Prostate gland (tissue), 2 donors: ENCODE measurements at places on chromosomes 16 and 17.

- DNase-seq = no peak
These were observed 194.1 kb upstream of the GSE1 start for GRCh38 chr16:85418978-85419491.

GRCh38 chr16:74592847-74593246, 14.1 kb downstream of the GLG1 start:
- no peak for DNase-seq

DNA sequence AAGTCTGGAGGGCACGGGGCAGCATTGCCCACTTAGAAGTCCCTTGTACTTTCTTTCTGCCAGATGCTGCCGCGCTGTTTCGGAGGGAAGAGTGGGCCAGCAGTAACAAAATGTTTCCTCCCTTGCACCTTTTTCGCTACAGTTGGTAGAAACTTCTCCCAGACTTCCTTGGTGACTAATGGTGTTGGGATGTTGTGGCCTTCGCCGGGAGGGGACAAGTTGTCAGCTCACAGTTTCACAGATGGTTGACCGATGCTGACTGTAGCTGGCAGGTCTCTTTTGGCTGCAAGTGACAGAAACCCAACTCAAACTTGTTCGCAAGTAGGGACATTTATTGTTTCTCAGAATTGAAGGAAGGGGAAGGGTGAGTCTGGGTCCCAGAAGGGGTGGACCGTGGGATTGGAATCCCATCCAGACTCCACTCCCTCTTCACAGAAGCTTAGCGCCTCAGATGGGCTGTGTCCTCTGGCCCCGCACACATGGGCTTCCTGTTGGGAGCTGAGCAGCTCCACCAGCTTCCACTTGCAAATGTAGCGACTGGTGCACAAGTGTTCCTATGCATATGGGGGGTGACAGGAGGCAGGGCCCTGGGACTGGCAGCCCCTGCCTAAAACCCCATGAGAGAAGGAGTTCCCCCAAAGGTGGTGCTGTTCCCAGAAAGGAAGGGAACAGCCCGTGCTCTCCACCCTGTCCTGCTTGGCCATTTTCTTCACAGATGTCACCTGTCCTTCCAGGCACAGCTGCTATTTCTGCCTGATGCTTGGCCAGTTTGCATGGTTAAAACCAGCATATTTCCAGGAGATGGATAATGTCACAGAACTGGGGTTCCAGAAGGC, 30.9 kb upstream of the RPRML start:
- no peak for DNase-seq

DNA sequence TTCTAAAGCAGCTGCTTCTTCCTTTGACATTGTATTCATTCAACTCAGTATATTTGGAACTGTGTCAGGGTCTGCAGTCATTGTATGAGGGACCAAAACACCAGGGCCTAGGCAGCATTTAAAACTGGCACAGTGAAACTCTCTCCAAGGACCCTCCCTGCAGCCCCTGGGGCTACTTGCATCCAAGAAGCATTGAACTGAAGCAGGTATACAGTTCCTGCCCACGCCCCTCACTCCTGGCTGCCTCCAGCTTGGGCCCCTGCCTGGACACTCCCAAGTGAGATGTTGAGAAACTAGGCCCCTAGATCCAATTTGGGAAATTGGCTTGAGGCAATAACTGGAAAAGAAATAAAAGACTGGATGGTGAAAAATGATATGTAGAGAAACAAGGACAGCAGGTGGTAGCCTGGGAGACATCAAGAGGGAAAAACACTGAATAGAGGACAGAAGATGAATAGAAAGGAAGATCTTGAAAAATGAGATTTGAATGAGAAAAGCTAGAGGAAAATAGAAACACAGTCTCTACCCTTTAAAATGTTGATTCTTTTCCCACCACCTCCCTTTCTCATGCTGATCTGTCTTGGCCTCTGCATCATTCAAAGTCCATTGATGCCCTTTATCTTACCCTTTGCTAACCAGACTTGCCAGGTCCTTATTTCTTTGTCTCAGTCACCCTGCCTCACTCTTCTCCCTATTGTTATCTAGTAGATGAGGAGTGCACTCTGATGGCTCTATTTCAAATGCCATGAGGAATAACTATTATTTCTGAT, 368.8 kb upstream of the CDH8 start:
- no peak for DNase-seq

DNA sequence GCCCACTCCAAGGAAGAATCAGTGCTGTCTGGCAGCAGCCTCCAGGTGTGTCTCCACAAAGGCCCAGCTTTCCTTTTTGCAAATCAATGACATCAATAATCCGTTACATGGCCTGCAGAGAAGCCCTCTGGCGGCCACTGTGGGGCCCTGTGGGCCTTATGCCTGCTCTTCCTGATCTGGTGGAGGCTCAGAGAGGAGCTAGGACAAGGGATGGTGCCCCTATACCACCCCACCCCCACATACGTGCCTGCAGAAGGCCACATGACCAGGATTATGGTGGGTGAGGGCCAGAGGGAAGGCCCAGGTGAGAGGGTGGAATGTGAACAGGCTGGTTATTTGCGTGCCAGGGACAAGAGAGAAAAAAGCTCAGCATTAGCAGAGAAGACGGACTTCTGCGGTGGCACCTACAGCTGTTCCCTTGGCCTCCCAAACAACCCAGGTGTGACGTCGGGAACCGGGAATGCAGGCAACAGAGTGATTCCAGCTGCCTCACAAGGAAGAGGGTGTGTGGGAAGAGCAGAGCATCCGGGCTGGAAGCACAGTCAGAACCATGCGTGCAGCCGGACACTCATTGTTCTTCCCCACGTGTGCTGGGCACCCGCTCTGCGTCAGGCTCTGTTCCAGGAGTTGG, 22.5 kb downstream of the EIF4A3 start:
- DNase-seq = peak; percentile 60

DNA sequence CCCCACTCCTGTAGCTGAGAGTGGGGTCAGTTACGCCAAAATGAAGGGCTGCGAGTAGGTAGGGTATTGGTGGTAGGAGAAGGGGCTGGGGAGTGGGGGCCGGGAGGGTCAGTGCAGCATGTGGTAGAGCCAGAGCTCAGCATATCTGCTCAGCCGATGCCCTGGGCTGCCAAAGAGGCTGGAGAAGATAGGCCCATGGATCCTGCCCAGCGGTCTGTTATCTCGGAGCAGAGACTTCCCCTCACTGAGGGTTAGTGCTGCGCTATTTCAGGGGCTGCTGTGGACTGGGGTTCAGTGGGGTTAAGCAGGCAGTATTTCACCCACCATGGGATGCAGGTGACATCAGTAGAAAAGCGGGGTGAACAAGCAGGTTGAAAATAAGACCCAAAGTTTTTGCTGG, 19.7 kb downstream of the RHBDL3 start:
- DNase-seq = no peak

DNA sequence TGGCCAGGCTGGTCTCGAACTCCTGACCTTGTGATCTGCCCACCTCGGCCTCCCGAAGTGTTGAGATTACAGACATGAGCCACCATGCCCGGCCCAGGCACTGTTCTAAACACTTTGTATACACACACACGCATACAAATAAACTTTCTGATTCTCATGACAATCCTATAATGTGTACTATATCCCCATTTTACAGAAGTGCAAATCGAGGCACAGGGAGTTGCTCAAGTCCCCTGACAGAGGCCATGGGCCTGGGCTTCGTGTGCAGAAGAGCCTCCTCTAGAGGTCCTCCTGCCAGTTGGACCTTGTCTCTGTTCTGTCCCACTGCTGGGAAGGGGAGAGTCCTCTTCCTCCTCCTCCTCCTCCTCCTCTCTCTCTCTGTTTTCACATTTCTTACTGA, 9.9 kb upstream of the GPRC5B start:
- no peak for DNase-seq

GRCh38 chr17:40341808-40342503, 22.6 kb downstream of the GJD3 start:
- DNase-seq = peak; percentile 77
